ENCODE measurements at places on chromosomes 6 and 20.

GRCh38 chr6:116386581-116387299 is 16.0 kb downstream of the DSE start:
- DNase-seq = no peak

DNA sequence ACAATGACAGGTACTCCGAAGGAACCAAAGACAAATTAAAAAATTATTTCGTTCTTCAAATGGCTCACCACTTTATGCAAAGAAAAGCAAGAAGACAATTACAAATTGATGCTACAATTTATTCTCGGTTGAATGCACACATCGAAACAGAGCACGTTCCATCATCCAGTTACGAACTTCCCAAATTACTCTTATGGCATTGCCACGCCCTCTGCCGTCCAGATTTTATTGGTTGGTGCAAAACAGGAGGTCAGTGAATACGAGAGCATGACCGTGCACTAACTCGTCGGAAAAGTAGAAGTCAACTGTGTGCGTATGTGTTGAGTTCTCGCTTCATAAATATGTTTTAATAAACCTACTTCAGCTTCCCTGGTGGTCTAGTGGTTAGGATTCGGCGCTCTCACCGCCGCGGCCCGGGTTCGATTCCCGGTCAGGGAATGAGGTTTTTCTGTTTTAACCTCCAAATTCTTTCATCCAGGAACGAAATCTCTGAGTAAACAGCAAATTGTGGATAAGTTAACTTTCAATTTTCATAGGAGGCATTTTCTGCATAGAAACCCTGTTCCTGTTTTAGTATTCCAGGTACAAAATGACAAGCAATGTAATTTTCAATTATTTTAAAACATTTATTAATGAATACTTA is 23.2 kb downstream of the ZNF311 start:
- peak; percentile 76 for DNase-seq

- DNase-seq = no peak
Measured at GRCh38 chr20:32583581-32584070, 1.5 kb downstream of the NOL4L start.

DNA sequence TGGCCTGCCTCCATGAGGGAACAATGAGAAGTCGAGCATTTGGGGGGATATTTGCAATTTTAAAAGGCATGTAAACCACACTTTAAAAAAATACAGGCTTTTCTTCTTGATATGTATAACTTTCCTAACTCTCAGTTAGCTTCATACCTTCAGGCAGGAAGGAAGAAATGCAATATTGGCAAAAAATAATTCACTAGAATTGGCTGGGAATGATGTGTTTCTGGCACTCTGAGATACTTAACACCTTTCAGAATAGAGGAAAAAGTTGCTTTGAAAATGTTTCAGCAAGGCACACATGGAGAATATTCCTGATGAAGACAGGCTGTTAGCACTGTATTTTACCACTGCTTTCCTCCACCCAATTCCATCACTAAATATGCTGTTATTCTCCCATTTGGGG is 747.6 kb downstream of the HDGFL1 start:
- no peak for DNase-seq

GRCh38 chr6:16386057-16386456 is 147.7 kb downstream of the GMPR start:
- no peak for DNase-seq

- no peak for DNase-seq
Measured at GRCh38 chr20:61810738-61811135, 254.9 kb downstream of the TAF4 start.

DNA sequence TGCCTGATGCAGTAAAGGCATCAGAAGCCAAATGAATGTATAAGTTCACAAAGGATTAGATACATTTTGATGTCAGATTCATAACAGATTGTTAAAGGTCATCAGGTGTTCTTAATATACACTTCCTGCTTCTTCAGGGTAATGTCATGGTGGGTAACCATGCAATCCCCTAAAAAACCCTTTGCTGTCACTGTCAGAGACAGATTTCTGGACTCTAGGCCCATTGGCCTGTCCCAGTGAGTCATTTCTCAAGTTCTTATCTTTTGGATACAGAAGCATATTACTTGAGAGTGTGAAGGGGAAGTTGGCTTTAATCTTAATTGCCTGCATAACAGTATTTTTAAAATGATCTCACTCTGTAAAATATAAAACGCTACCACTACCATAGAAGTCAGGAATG is 895.6 kb upstream of the MAP3K7 start:
- DNase-seq = no peak

Measured in NCI-H2081 (cell line).